ENCODE measurements at places on chromosomes 4 and X.

DNA sequence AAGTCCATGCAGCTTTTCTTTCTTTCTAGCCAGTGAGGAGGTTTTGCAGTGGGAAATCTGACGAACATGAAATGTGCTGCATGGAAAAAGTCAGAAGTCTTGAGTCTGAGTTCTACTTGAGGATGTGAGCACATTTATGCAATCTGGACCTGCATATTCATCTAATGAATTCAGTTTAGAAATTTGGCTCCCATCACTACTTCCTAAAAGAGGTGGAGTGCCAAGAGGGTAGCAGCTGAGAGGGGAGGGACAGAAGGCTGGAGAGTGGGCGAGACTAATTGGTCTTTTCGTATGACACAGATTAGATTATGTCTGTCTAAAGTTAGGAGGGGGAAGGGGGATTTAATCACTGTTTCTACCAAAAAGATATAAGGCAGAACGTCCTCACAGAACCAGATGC lies 535.9 kb downstream of the IQCM start:
- no peak for DNase-seq

DNA sequence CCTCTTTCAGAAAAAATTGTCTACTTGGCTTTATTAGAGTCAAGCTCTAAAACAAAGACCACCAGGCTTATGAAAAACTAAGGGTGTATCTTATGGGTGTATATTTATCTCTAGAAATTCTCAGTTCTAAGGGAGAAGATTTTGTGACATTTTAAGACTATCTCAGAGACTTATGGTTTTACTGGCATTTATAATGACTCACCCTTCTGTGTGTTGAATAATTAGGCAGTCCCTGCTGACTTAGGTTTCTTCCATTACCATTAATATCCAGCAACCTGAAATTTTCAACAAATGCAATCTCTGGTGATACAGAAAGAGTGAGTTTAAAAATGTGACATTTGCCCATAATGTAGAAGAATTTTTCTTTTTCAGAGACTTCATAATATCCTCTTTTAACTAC lies 1015.0 kb upstream of the AGA start:
- DNase-seq, result no peak

DNA sequence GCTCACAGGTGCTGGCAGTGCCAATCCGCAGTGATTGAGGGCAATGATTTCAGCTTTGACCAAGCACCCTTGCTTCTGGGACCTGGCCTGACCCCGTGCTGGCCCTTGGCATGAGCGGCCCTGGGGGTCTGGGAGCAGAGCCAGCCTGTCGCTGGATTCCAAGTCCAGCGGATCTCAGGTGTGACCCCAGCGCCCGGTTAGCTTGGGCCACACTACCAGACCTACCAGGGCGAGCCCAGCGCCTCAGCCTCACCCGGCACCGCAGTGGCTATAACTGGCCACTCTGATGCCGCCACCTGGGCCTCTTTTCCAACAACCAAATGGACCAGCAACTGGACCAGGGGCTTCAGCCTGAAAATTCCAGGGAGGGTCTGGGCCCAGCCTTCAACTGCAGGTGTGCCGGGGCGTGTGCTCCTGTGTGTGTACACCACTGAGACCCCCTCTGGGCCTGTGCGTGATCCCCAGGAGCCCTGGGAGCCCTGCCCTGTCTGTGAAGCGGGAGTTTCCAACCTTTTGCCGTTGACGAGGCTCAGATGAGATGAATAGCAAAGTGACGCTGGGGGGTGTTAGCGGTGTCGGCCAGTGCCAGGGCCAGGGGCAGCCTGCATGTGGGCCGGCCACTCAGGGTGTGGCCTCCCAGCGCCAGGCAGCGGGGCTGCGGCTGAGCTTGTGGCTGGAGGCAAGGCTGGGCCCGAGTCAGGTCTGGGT lies 658 bp downstream of the SH3TC1 start:
- DNase-seq, result peak; percentile 23

DNA sequence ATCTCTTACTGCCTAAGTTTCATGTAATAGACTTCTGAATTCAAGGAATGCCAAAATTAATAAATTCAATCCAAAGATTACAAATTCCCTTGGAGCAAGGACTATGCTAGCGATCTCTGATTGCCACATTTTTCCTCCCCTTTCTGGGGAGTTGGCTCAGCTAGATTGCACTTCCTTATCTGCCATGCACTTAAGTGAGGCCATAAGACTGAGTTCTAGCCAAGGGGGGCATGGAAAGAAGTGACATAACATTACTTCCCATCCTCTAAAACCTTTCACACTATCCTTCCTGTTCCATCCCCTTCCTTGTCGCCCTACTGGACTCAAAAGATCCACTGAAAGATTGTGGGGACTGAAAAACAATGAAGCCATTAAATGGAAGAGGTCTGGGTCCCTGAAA lies 53.8 kb upstream of the TXK start:
- DNase-seq, result no peak

DNA sequence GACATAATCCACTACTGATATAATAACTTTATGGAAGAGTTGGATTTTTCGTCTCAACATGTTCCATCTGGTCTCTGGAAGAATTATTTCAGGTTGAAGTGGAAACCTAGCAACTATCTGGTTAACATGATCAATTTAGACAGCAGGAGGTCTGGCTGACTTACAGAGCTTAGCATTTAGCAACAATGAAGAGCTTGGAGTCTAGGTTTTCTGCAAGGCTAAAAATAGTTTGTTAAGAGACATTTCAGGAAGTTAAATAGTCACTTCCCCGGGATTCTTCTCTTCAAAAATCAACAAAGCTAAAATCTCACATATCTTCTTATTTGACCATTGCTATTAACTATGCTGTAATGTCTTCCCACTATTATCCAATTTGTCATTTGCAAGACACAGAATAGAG lies 418.6 kb upstream of the DIPK2B start:
- no peak for DNase-seq

- no peak for DNase-seq
Measured at GRCh38 chr4:162201673-162202072, 37.9 kb upstream of the FSTL5 start.

GRCh38 chr4:73801692-73802091 lies 34.8 kb upstream of the CXCL6 start:
- DNase-seq, result no peak

DNA sequence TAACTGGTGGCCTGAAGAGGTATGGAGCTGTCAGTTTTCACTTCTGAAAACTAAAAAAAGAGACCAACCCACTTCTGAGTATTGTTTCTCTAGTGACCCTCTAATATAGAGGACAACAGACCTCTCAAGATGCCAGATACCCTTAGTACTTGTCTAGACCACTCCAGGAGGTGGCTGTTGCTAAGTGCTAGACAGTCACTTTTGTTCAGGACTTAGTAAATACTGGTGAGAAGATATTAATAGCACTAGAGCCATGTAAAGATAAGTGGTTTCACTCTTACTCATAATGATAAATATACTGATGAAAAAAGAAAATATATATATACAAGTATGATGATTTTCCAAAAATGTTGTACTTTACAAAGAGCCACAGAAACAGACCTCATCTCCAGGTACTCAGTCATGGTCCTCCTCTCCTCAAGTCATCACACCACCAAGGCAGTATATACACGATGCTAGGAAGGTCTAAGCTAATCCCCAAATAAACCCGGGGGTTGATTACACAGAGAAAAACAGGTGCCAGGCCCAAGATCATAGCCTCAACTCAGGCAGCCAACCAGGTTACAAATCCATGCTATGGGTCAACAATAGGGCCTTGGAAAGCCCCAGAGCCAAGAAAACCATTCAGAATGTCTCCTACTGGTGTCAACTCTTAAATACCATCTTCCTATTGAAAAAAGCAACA lies 66.9 kb downstream of the ARHGEF9 start:
- DNase-seq, result no peak

DNA sequence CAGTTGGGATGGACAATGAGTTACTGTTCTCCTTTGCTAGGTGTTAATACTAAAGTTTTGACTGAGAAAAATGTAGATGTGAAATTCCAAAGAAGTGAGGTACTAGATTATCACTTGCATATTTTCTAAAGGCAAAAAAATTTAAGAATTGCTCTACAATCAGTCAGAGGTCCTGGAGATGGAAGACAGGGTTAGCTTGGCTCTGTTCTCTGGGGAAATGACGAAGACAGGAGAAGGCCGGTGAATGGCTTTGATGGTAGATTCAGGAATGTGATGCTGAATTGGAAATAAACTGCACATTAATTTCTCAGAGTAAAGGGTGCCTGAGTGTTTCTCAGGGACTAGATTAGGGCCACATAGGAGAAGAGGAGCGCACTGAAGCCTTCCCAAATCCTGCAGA lies 214.0 kb upstream of the LEF1 start:
- no peak for DNase-seq

- no peak for DNase-seq
Measured at GRCh38 chrX:115609621-115610020, 48.6 kb downstream of the PLS3 start.

- DNase-seq, result no peak
Measured at GRCh38 chr4:111959222-111959621, 186.0 kb upstream of the FAM241A start.

- DNase-seq, result no peak
Measured at GRCh38 chrX:15683193-15683592, 18.6 kb upstream of the CLTRN start.

GRCh38 chr4:24240655-24241054 lies 343.7 kb downstream of the DHX15 start:
- no peak for DNase-seq

- DNase-seq, result no peak
Measured at GRCh38 chr4:115126491-115126890, 13.1 kb upstream of the NDST4 start.

DNA sequence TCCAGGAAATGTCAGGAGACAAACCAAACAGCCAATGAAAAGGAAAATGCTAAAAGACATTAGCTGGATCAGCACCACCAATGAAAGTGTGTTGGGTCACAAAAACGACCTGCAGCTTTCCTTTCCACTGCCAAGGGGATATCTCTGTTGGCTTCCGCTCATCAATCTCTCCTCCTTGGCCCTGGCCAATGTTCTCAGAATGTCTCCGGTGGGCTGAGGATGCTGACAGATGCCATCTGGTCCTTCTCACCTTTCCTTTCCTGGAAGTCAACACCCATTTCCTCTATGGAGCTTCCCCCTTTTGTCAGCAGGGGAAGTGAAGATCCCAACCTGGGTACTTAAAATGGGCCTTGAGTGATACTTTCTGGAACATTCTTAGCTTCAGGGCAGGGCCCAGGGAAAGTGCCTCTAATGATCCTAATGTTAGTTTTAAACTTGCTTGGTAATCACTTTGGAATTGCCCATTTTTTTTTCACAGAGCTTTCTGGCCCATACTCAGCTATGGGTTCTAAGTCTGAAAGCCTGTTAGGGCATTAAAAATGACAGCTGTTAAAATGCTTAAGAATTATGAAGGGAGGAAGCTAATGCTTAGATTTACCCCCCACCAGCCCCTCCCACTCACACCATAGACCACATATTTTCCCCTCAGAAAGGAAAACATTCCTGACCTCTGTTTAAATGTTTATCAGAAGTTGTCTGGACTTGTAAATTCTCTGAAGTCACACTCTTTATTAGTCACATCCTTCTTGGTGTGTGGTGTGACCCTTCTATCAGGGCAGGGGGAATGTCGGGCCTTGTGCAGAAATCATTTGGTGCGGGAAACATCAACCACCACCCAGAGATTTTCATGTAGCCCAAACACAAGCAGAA lies 29.2 kb downstream of the IGFBP7 start:
- no peak for DNase-seq

DNA sequence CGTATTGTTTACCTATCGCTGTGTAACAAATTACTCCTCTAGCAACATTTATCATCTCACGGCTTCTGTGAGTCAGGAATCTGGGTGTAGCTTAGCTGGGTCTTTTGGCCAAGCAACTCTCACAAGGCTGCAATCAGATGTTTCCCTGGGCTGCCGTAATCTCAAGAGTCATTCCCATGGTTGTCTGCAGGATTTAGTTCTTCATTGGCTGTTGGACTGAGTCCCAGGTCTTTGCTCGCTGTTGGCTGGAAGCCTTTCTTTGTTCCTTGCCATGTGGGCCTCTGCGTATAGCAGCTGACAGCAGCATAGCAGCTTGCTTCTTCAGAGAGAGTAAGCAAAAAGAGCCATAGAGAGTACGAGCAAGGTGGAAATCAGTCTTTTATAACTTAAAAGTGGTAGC lies 16.8 kb downstream of the POLR2B start:
- DNase-seq, result no peak

GRCh38 chr4:162408309-162408708 lies 244.5 kb upstream of the FSTL5 start:
- DNase-seq, result no peak

DNA sequence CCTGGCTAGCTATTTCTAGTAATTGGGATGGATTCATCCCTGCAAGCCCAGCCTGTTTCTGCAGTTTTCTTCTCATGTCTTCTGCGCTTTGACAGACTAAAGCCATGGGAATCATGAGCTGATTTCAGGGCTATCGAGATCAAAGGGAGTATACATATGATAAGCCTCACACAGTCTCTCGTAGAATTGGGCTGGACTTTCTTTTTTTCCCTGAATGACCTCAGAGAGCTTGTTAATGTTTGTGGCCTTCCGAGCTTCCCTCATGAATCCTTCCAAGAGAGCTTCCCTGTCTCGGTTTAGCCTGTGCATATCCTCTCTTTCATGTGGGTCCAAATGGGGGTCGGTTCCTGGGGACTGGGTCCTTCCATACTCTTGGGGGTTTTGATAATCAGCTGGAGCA lies 130.3 kb downstream of the ADRA2C start:
- DNase-seq, result no peak

DNA sequence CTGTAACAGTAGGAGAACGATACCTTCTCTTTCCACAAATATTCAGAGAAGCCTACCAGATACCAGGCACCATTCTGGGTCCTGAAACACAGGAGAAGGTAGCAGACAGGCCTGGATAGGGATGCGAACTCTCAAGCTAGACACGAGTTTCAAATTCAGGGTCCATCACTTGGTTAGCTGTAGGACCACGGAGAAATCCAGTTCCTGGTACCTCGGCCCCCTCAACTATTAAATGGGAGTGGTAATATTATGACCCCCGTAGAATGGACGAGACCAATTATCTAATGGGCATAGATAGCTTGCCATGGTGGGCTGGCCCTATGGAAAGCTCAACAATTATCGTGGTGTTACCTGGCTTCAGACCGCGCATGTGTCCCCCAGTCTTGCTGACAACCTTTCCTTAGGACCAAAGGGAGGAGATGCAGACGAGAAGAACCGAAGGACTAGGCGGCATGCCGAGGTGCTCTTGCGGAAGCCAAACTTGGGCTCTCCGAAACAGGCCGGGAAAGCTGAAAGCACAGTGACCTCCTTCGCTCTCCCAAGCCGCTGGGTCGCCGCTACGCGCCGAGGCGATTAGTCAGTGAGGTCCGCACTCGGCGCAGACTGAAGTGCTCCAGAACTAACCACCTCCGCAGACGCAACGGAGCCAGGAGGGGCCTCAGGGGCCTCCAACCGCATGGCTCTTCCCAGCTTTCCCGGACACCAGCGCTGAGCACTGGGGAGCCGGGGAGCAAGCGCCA lies 19.6 kb downstream of the NKX3-2 start:
- no peak for DNase-seq

- no peak for DNase-seq
Measured at GRCh38 chrX:100852810-100853209, 21.3 kb downstream of the NOX1 start.

- DNase-seq, result no peak
Measured at GRCh38 chrX:17860179-17860780, 818 bp downstream of the RAI2 start.

- DNase-seq, result no peak
Measured at GRCh38 chr4:89295415-89295927, 12.1 kb downstream of the GPRIN3 start.
